ENCODE measurements at places on chromosomes 7 and 10. TPM values are rescaled to one million over a fixed set of nuclear protein-coding genes. Genes with fewer than 3 reads are reported as not detected.

CNNM2 gene
- total RNA-seq, result 18.7 TPM

INMT gene
- 51.8 TPM for total RNA-seq

KCNMA1 gene
- 28.6 TPM for total RNA-seq

C1QL3 gene
- total RNA-seq, result not detected

PRKG1 gene
- total RNA-seq, result 50.2 TPM

VSTM4 gene
- 17.7 TPM for total RNA-seq

PHKG1 gene
- 1.1 TPM for total RNA-seq

RBM33 gene
- 44.2 TPM for total RNA-seq

NHLRC2 gene
- total RNA-seq, result 7.1 TPM

PDK4 gene
- 227 TPM for total RNA-seq

HABP2 gene
- not detected for total RNA-seq

IQCE gene
- 11.4 TPM for total RNA-seq

PRR15 gene
- not detected for total RNA-seq

NXPH1 gene
- 0.32 TPM for total RNA-seq

ADAM22 gene
- 0.85 TPM for total RNA-seq

LYZL2 gene
- not detected for total RNA-seq

CYP2C19 gene
- total RNA-seq, result not detected

CPA4 gene
- total RNA-seq, result not detected

CCDC172 gene
- total RNA-seq, result not detected

ADGRA1 gene
- total RNA-seq, result not detected

FHIP2A gene
- total RNA-seq, result 19.6 TPM

IL6 gene
- total RNA-seq, result 37.3 TPM

LRRTM3 gene
- total RNA-seq, result not detected

HOXA10 gene
- not detected for total RNA-seq

OR6B1 gene
- not detected for total RNA-seq

CYP17A1 gene
- total RNA-seq, result 116 TPM

NODAL gene
- total RNA-seq, result not detected

EVX1 gene
- not detected for total RNA-seq

CAMK2B gene
- 3.2 TPM for total RNA-seq

OR6V1 gene
- total RNA-seq, result not detected

TSPAN12 gene
- 28.9 TPM for total RNA-seq

HACD1 gene
- 41.6 TPM for total RNA-seq

LIPN gene
- not detected for total RNA-seq

GPRIN2 gene
- 6.3 TPM for total RNA-seq

All from ascending aorta (tissue), 2 donors.